NCI-H187 treated with DMSO at 0.1 percent for 48 hours (cell line): ENCODE measurements at places on chromosomes 16 and 17.

DNA sequence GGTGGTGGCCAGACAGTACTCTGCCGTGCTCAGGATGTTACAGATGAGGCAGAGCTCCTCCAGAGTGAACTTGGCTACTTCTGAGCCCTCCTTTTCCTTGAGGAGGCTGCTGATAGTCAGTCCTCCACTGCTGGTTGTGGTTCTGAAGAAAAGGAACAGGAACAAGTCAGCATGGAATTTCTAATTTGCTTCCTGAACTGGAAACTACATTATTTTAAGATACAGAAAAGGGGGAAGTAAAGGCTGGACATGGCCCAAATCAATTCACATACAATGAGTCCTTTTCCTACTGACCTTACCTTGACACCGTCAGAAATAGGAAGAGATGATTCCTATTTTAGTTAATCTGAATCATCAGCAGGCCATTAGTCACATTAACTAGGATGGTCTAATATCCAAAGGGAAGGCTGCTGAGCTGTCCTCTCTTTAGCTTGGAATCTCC lies 154.2 kb downstream of the VPS53 start:
- DNase-seq, result no peak

GRCh38 chr17:9090641-9091096 lies 69.4 kb downstream of the NTN1 start:
- DNase-seq, result no peak

DNA sequence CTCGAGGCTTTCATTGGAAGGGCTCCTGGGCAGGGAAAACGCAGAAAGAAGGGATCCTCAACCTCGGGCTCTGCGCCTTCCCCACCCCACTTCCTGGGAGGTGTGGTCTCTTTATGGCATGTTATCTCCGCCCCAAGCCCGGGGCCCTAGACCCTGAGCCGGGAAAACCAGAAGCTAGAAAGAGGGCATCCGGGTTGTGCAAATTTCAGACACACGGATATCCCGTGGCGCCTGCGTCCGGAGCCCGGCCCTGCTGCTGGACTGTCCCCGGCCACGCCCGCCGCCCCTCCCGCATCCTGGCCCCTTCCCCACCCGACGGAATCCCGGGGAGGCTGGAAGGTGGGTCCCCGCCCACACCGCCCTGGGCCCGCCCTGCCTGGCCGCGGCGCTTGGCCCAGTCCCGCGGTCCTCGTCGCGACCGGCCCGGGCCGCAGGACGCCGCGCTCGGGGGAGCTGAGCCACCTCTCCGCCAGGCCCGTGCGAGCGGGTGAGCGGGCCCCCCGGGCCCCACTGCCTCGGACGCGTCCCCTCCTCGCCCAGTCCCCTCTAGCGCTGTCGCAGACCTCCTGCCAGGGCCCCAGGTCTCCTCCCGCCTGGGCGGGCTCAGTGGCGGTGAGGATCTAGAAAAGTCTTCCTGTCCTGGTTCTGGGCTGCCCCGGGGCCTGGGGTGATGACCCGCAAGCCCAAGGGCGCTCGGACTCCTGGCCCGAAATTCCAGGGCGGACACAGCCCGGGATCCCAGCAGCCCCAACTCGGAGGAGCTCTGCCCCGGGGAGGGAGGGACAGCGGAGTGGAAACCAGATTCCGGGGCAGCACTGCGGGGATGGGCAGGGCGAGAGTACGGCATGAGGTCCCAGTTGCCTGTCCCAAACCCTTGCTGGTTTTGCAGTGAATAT lies at the start of gene SLC16A5:
Gene SLC16A5 (plus strand): TSS at position 397 of the 896 bp plus-strand sequence. CDS start 5,683 bp downstream, outside the sequence.
- no peak for DNase-seq

- DNase-seq, result no peak
Measured at GRCh38 chr16:54928016-54928356, 2.7 kb upstream of the IRX5 start.

GRCh38 chr16:9946022-9946720 lies 236.1 kb downstream of the GRIN2A start:
- no peak for DNase-seq
